Activated CD8-positive, alpha-beta memory T cell treated with anti-CD3 and anti-CD28 coated beads, Interleukin-2, amount 10 ng/mL, durations not matched to agents 7 days and 5 days (primary cell): ENCODE measurements at places on chromosomes 1 and 21. TPM values are rescaled to one million over a fixed set of nuclear protein-coding genes. Genes with fewer than 3 reads are reported as not detected.

GRCh38 chr1:22452481-22452957 lies 868 bp downstream of the ZBTB40 start:
- peak; percentile 50 for DNase-seq

DNA sequence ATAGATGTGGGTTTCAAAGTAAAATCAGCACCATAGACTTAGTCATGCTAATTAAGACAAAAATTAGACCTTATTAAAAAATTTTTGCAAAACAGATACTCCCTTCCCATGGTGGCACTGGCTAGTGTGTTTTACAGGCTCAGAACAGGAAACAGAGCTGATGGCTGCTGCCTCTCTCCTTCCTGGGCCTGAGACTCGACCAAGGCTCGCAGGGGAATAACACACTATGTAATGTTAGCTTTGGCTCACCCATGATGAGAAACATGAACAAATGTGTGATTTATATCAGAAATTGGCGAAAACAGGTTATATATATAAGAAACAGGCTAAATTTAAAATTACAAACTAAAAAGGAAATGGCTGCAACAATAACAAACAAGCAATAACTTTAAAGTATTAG lies 50.7 kb downstream of the ERG start:
- no peak for DNase-seq

GRCh38 chr1:223761411-223761810 lies 49.1 kb downstream of the CAPN2 start:
- no peak for DNase-seq

Gene TTC39A
- not detected for total RNA-seq

DNA sequence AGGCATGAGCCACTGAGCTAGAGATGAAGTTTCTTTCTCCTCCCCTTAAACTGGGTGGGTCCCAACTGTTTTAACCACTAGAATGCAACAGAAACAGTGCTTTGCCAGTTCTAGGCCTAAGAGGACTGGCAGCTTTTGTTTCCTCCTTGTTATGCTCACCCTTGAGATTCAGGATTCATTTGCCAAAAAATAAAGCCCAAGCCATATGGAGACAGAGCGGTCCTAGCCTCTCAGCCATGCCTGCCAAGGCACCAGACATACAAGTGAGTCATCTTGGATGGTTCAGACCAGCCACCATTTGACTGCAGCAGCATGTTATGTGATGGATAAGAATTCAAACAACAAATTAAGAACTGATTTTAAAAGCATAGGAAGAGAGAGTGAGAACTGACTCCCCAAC lies 38.1 kb upstream of the STUM start:
- no peak for DNase-seq

DNA sequence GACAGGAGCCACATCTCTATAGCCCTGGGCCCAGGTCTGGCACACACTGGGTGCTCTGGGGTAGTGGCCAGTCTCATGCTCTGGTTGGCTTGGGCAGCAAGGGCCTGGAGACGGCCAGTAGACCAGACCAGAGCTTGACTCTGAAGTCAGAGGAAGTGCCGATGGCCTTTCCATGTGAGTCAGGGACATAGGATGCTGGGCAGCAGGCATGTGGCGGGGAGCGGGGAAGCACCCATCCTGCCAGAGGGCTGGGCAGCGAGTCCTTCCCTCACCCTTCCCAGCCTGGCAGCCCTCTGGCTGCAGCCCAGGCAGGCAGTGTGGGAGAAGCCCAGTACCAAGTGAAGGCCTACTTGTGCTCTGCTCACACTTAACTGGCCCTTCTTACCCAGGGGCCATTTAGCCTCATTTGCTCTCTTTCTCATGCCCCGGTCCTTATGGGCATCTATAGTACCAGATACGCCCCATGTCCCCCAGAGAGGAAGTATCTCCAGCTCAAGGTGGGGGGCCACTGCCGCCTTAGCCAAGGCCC lies 3.3 kb downstream of the GPR153 start:
- no peak for DNase-seq
